ENCODE measurements at places on chromosomes 6 and 20.

DNA sequence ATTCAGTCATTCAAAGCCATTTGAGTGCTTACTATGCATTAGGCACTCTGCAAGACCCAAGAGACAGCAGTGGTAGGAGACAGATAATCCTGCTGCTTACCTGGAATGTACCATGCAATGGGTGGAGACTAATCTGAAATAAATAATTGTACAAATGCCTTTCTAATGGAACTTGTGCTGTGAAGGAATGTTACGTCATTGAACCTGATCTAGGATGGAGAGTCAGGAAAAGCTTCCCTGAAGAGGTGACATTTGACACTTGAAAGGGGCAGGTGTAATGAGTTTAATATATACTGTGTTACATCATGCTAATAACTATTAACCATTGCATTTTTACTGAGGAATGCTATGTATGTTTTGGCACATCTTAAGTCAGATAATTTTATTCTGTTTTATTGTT, 491.0 kb upstream of the FLRT3 start:
- DNase-seq: no peak

- DNase-seq: no peak
These were observed 60.7 kb downstream of the DLGAP4 start for GRCh38 chr20:36366623-36367369.

- no peak for DNase-seq
These were observed 824.8 kb upstream of the FLRT3 start for GRCh38 chr20:15162079-15162647.

DNA sequence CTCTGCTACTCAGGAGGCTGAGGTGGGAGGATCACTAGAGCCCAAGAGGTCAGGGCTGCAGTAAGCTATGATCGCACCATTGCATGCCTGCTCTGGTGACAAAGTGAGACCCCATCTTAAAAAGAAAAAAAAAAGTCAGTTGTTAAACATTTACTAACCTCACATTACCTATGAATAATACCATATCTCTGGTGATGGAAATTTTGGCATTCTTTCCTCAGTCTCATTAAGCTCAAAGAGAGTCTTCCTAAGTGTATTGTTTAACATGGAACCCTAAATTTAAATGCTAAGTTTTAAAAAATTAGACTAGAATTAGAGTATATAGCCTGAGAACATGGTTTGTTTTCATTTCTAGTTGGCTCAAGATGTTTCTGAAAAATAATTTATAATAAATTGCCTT, 11.3 kb upstream of the BFSP1 start:
- DNase-seq: no peak

DNA sequence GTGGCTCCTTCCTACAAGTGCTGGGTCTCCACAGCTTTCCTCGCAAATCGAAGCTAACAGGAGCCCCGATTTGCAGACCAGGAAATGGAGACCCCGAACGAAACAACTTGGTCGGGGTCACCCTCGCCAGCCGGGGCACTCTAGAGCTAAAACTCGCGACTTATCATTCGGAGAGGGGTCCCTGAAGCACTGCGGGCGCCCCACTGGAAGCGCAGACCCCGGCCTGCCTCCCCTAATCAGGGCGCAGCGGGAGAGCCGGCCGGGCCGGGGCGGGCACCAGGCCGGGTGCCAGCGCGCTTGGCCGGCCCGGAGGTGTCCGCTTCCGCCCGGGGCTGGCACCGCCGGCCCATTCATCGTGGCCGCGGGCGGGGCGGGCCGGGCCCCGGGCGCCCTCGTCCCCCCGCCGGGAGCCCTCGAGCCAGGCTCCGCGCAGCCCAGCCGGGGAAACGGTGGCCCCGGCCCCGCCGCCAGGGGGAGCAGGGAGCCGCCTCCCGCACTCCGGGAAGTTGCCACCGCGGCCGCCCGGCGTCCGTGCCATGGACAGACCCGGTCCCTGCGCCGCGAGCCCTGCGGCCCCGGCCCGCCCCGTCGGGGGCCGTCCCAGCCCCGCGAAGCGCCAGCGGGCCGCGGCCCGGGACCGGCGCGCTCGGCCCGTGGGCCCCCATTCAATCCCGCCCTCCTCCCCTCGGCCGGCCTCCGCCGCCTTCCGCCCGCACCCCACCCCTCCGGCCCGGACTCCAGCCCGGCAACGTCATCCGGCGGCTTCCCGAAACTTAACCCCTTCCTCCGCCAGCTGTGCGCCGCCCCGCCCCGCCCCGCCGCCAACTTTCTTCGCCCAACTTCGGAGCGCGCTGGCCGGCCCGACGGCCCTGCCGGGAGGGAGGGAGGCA, 961 bp downstream of the RRBP1 start:
- peak; percentile 75 for DNase-seq

GRCh38 chr20:49695830-49696229, 17.8 kb downstream of the B4GALT5 start:
- DNase-seq: no peak

GRCh38 chr6:137810554-137811120, 56.4 kb upstream of the TNFAIP3 start:
- DNase-seq: no peak

DNA sequence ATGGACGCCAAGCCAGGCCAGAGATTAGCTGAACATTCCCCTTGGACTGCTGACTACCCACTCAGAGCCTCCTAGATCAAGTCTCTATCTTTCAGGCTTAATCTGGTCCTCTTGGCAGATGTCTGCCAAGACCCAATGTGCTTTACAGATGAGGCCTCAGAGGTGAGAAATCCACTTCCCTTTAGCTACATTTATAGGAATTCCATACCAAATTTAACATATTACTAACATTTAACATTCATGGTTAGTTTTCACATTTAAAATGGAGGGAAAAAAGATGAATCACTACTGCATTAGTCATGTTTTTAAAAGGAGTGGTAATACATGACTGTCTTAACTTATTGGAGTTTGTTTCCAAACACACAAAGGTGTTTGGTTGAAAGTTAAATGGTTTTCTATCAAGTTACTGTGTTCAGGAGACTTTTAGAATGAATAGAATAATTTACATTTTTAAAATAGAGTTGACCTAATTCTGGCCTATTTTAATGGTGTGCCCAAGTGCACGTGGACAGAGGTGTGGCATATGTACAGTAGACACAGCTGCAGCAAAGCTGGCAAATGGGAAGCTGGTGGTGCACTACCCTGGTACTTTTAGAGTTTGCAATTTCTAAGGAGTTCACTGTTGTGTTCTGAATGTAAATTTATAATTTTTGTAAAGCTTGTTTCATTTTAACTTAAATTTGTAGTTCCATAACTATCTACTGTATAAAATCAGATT, 41.9 kb upstream of the CALHM6 start:
- DNase-seq: no peak

DNA sequence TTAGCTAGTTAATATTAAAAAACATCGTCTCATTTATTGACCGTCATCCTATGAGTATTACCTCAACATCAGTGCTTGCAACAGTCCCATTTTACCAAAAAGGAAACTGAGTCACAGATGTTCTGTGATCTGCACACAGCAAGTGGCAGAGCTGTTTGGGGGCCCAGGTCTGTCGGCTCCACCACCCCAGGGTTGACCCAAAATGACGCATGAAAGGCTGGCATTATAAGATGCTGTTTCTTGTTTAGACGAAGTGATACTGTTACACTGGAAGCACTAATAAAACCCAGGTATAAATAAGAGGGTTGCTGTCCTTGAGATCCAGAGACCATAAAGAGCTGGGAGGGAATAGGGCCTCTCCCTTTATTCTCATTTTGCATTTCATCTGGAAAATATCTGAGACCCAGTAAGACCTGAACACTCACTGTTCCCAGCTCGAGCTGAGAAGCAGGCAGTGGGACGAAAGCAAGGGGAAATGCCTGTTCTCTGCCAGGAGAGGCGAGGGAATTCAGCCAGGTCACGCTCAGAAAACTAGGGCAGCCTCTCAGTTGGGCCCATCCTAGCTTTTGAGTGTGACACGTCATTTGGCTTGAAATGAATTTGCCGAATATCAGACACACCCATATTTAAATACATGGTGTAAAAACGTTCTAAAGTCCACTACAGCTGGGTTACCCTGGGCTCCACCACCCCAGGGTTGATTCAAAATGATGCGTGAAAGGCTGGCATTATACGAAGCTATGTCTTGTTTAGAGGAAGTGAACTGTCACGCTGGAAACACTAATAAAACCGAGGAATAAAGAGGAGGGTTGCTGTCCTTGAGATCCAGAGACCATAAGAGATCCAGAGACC, 1.4 kb upstream of the MICAL1 start:
- no peak for DNase-seq

DNA sequence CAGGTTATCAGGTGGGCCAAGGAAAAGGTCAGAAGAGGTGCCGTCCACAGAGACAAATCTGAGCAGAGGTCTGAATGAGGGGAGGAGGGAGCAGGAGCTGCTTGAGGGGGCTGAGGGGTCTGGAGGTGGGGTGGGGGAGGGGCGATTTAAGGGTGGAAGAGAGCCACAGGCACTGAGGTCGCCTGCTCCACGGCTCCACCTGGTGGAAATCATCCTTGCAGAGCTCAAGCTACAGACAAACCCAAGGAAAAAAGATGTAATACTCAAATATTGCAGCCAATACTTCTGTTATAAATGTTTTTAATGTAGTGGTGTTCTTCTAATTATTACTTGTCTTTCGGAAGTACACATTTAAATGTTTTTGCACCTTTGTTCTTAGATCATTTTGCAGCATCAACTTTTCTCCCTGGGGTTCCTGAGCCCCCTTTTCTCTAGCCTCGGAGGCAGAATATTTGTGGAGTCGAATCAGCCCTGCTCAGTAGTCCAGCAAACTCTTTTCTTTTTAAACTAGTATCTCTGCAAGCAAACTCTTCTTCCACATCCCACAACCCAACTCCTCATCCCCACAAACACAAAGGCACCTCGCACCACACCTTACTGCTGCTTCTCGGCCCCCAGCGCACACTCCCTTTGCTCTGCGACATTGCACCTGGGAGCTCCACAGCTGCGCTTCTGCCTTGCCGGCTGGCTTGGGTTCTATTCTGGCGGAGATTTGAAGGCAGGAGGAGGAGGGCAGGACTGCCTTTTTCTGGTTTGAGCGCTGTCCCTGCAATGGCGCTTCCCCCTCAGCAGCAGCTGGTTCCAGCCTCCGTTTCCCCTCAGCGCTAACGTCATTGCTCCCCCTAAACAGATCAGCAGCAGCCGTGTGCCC, 51.0 kb upstream of the TFAP2A start:
- peak; percentile 55 for DNase-seq

GRCh38 chr6:7087066-7087465, 20.7 kb upstream of the RREB1 start:
- DNase-seq: peak; percentile 33

DNA sequence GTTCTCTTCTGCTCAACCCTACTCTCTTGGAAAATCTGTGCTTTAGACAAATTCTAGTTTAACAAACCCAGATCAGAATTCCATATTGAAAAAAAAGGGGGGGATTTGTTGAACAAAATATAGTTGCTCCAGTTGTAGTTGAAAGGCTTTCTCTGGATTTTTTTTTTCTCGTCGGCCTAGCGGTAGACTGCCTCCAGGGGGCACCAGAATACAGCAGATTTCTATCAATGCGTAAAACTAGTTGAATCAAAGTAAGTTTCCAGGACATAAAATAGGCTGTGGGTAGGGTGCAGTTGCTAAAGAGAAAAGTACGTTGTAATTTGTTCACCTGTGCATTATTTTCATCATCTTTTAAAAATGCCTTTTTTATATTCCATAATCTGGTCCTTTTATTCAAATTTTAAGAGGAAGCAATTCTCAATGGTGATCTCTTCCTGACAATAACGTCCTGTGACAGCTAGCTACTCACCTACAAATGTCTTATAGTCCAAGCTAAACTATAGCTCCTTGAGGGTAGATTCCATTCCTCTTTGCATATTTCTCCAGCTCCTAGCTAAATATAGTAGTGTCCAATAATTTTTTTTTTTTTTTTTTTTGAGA, 105.4 kb downstream of the PERP start:
- DNase-seq: peak; percentile 74

GRCh38 chr6:37704066-37704465, 6.4 kb upstream of the MDGA1 start:
- no peak for DNase-seq
